ENCODE measurements at places on chromosomes 5 and 9.

- DNase-seq, result peak; percentile 33
These were observed 708 bp downstream of the RXRA start for GRCh38 chr9:134326724-134327601.

GRCh38 chr5:174316326-174316725 lies 270.8 kb downstream of the NSG2 start:
- DNase-seq, result no peak

- DNase-seq, result no peak
These were observed 34.5 kb upstream of the KCNMB1 start for GRCh38 chr5:170423692-170424091.

DNA sequence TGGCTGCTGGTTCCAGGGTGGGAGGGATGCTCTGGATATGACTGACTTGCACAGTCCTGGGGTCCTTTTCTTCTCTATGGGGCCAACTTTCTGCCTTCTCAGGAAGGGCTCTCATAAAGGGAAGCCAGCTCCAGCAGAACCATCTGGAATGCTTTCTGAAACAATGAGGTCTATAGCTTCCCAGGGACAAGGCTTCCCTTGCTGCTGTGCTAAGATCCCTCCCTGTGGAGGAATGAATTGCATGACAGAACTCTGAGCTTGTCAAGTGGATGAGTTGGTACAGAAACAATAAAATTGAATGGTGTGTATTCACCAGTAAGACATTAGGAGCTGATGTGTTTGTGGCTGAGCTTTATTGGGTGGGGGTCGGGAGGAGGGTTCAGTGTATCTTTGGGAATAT lies 19.8 kb downstream of the CKMT2 start:
- DNase-seq, result no peak

GRCh38 chr9:38315085-38315595 lies 77.4 kb upstream of the ALDH1B1 start:
- no peak for DNase-seq
